Glutamatergic neuron (in vitro differentiated cells): ENCODE measurements at places on chromosomes 2 and 18. TPM values are rescaled to one million over a fixed set of nuclear protein-coding genes. Genes with fewer than 3 reads are reported as not detected.

The CD8A gene
- total RNA-seq, result 0.59 TPM

GRCh38 chr2:45024600-45025291, 15.5 kb upstream of the SIX2 start:
- DNase-seq, result no peak

The LYPD1 gene
- 1.1 TPM for total RNA-seq

The VWA3B gene
- not detected for total RNA-seq

The PEX13 gene
- total RNA-seq, result 22.5 TPM

- no peak for DNase-seq
These were observed 73.6 kb downstream of the OTX1 start for GRCh38 chr2:63124218-63124617.

The HOXD3 gene
- total RNA-seq, result not detected

DNA sequence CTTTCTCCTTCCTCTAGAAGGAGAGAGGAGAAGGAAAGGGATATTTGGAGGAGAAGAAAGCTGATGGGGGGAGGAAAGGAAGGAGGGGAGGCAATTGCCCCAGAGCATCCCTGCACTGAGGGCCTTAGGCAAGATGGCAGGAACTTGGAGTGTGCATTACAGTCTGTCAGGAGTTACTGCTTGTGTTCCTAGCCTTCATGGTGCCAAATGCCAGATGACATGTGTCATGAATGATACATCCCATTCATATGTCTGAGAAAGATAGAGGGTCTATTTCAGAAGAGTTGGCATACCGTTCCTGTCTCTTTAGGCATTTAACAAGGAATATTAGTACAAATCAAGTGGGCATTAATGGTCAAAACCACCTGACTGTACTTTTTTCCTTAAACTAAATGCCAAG, 232.1 kb upstream of the NT5C1B start:
- DNase-seq, result no peak

The SFT2D3 gene
- total RNA-seq, result 6.4 TPM

The RAB31 gene
- 4.1 TPM for total RNA-seq

- no peak for DNase-seq
These were observed 3.6 kb upstream of the RUFY4 start for GRCh38 chr2:218065239-218066006.

GRCh38 chr18:3472681-3473544, 22.9 kb downstream of the TGIF1 start:
- no peak for DNase-seq
